Fibroblast of the aortic adventitia (primary cell): ENCODE measurements at places on chromosomes 5 and 9. TPM values are rescaled to one million over a fixed set of nuclear protein-coding genes. Genes with fewer than 3 reads are reported as not detected.

Gene ZNF354B
- total RNA-seq, result 9.8 and 19.6 TPM in 2 replicates

Gene TSLP
- total RNA-seq, result 1.4 and 20.8 TPM in 2 replicates

Gene NR2F1
- total RNA-seq, result 8.0 and 20.5 TPM in 2 replicates

Gene IRX4
- total RNA-seq, result not detected in 2 replicates

Gene AGXT2
- total RNA-seq, result not detected in 2 replicates

Gene PRR16
- 4.4 and 22.1 TPM in 2 replicates for total RNA-seq

Gene PTGER4
- 0.57 and 12.0 TPM in 2 replicates for total RNA-seq

Gene FAM169A
- total RNA-seq, result under 0.01 and 0.16 TPM in 2 replicates

Gene GRXCR2
- 0.09 TPM in 1 of 2 replicates, not detected in the other for total RNA-seq

Gene PCDHGA6
- 3.9 and 7.4 TPM in 2 replicates for total RNA-seq

Gene KIF24
- 0.74 and 8.2 TPM in 2 replicates for total RNA-seq

Gene LHX2
- total RNA-seq, result not detected in 2 replicates

Gene SMIM33
- total RNA-seq, result not detected in 2 replicates

Gene TTC23L
- total RNA-seq, result 0.36 TPM in 1 of 2 replicates, not detected in the other

Gene CNTNAP3
- total RNA-seq, result 2.1 and 25.7 TPM in 2 replicates

Gene ASPN
- total RNA-seq, result 14.6 and 65.8 TPM in 2 replicates

Gene ANKHD1
- total RNA-seq, result 71.1 and 145 TPM in 2 replicates

Gene GRIA1
- 1.2 TPM in 1 of 2 replicates, not detected in the other for total RNA-seq

Gene POMT1
- total RNA-seq, result 24.2 and 98.5 TPM in 2 replicates

Gene TAF1L
- total RNA-seq, result not detected in 2 replicates

Gene ORM2
- not detected in 2 replicates for total RNA-seq

Gene ADGRV1
- 0.18 and 0.25 TPM in 2 replicates for total RNA-seq

Gene IL4
- total RNA-seq, result 0.36 TPM in 1 of 2 replicates, not detected in the other

Gene TPD52L3
- not detected in 2 replicates for total RNA-seq

Gene PCDHGB3
- total RNA-seq, result 7.7 and 9.6 TPM in 2 replicates

Gene FOXI1
- total RNA-seq, result not detected in 2 replicates

Gene CDKN2B
- total RNA-seq, result 16.0 and 35.8 TPM in 2 replicates

Gene KIF4B
- not detected in 2 replicates for total RNA-seq

Gene GZMA
- not detected in 2 replicates for total RNA-seq

Gene ARSI
- total RNA-seq, result 1.5 and 2.1 TPM in 2 replicates

Gene NOP16
- total RNA-seq, result 17.0 and 44.2 TPM in 2 replicates

Gene CRB2
- 0.08 TPM in 1 of 2 replicates, not detected in the other for total RNA-seq

Gene MFAP3
- 13.5 and 75.3 TPM in 2 replicates for total RNA-seq

Gene ITGA1
- total RNA-seq, result 4.2 and 26.7 TPM in 2 replicates

Gene MZB1
- total RNA-seq, result 0.18 TPM in 1 of 2 replicates, not detected in the other

Gene GARIN3
- total RNA-seq, result not detected in 2 replicates

Gene FLT4
- total RNA-seq, result 0.09 TPM in 1 of 2 replicates, not detected in the other

Gene PCDH1
- total RNA-seq, result 0.90 and 3.2 TPM in 2 replicates

Gene DNAH5
- total RNA-seq, result under 0.01 and 0.18 TPM in 2 replicates

Gene MYORG
- total RNA-seq, result 0.90 and 1.3 TPM in 2 replicates

Gene FOXD4L5
- under 0.01 TPM in 1 of 2 replicates, not detected in the other for total RNA-seq

Gene FOXD4L3
- 0.09 TPM in 1 of 2 replicates, not detected in the other for total RNA-seq

Gene ZNF366
- total RNA-seq, result not detected in 2 replicates

Gene CARD9
- 1.1 and 1.4 TPM in 2 replicates for total RNA-seq

Gene IL3
- not detected in 2 replicates for total RNA-seq

Gene CDH9
- 0.16 TPM in 1 of 2 replicates, not detected in the other for total RNA-seq

Gene ABLIM3
- total RNA-seq, result 13.9 and 24.9 TPM in 2 replicates

Gene SLC6A18
- not detected in 2 replicates for total RNA-seq

Gene GPR150
- total RNA-seq, result 0.27 and 0.98 TPM in 2 replicates

Gene DOCK2
- 0.65 and 4.6 TPM in 2 replicates for total RNA-seq

Gene WDR38
- total RNA-seq, result not detected in 2 replicates

Gene PTGDS
- total RNA-seq, result 27.6 and 32.8 TPM in 2 replicates

Gene UBE2QL1
- under 0.01 and 0.25 TPM in 2 replicates for total RNA-seq
